Aorta (tissue), 5 donors: ENCODE measurements at places on chromosomes 2 and 18. TPM values are rescaled to one million over a fixed set of nuclear protein-coding genes. Genes with fewer than 3 reads are reported as not detected.

DNA sequence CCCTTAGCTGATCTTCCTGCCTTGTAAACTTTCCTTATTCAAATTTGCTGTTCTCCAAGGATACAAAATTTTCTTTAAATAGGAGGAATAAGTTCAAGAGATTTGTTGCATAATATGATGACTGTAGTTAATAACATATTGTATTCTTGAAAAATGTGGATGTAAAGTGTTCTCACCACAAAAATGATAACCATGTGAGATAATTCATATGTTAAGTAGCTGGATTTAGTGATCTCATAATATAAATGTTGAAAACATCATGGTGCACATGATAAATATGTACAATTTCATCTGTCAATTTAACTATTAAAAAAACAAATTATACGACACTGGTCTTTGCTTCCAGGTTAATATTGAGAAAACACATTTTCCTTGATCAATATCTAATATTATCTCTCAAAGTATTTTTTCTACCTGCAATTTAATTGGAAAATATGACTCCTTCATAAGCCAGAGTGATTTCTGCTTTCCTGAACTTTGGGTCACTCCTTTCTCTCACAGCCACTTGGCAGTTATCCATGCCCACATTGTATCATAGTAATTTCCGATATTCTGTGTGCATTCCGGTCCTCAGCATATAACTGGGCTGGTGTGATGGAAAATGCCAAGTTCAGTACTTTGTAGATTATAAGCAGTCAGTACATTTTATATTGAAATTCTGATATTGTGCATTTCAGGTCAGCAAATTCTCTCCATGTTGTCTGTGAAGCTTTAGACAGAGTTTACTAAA, 152.6 kb downstream of the GULP1 start:
- no peaks in the 10 kb centered on the region for H3K27me3 ChIP-seq
- H3K27ac ChIP-seq: no peak overlapping the region
- H3K4me1 ChIP-seq: no peaks in the 10 kb centered on the region
- no peak overlapping the region for H3K4me3 ChIP-seq

GRCh38 chr2:18094277-18094676, 215.8 kb downstream of the KCNS3 start:
- no peak overlapping the region for H3K27ac ChIP-seq

DNA sequence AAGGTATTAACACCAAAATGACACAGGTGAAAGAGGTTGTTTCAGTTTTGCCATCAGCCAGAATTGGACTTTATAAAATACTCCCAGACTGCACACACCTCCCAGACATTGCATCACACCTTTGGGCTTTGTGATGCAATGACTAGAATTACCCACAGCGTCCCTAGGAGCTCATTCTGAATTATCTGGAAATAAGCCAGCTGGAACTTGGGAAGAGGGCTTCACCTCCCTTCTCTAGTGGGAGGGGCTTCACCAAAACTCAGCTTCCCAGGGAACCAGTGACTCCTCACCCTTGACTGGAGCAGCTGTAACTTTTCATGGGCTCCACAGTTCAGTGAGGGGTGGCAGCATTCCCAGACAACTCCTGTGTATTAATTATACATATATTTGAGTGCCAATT, 83.1 kb upstream of the BZW1 start:
- H3K4me1 ChIP-seq: no peaks in the 10 kb centered on the region
- H3K36me3 ChIP-seq: no peaks in the 10 kb centered on the region
- no peaks in the 10 kb centered on the region for H3K27me3 ChIP-seq
- no peak for DNase-seq
- no peak overlapping the region for H3K4me3 ChIP-seq

DNA sequence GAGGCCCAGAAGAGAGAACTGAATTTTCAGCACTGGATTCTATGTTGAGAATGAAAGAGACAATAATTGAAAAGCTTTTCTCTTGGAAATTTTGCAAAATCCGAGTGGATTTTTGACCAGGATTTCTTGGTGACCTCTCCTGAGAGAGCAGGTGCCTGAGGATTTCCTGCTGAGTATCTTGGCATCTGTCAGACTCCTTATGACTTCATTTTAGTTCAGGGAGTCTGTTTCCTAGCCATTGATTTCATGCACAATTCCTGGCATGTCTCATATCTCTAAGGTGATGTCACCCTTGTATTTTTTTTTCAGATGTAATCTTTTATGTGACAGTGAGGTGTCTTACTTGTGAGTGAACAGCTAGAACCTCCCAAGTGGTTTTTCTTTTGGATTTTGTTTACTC, 195.9 kb downstream of the NEDD4L start:
- DNase-seq: no peak
- H3K27ac ChIP-seq: no peak overlapping the region
- no peak overlapping the region for H3K4me3 ChIP-seq
- peaks cover 2% of the 10 kb centered on the region for H3K27me3 ChIP-seq
- no peaks in the 10 kb centered on the region for H3K4me1 ChIP-seq

- DNase-seq: no peak
- no peak overlapping the region for H3K4me3 ChIP-seq
- H3K4me1 ChIP-seq: peaks cover 1% of the 10 kb centered on the region
- no peaks in the 10 kb centered on the region for H3K36me3 ChIP-seq
- no peak overlapping the region for H3K27ac ChIP-seq
- no peaks in the 10 kb centered on the region for H3K27me3 ChIP-seq
Measured at GRCh38 chr2:174659069-174659900, 61.7 kb upstream of the WIPF1 start.

DNA sequence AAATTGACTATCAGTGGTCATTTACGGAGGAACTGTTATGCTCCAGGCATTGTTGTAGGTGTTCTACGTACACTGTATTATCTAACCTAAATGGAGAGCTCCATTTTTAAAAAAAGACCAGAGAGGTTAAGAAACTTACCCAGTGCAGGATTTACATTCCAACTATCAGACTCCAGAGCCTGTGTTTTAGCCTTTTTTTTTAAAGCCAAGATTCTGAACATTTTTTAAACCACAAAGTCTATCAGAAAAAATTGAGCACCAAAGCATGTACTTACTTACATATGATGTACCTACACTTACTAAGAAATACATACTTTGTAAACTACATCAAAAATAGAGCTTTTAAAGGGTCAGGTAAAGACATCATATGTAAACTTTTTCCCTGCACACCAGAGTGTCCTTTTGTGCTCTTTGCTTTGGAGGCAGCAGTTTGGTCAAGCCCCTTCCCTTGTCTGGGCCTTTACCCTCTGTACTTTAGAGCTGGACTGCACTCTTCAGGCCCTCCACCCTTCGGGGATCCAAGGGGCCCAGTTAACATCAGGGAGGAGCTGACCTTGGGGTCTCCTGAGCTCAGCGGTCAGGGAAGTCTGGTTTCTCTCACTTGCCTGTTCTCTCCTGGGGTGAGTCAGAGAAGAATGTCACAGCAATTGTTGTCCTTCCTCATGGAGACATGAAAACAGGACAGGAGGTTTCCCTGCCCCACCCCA, 58.4 kb downstream of the ITGB1BP1 start:
- DNase-seq: no peak
- H3K36me3 ChIP-seq: no peaks in the 10 kb centered on the region
- H3K27ac ChIP-seq: no peak overlapping the region

DNA sequence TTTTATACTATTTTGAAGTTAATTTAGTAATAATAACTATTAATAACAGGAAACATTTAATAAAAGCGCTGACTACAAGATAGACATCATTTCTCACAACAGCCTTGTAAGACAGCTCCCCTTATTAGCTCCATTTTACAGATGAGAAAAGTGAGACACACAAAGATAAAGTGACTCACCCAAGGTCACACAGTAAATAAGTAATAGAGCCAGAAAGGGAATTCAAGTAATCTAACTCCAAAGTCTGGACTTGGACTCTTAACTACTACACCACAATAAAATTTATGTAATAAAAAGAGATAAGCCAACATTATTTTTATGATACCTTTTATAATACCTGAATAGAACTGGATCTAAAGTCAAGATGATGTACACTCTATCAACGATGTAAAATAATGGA, 25.3 kb downstream of the EXOC6B start:
- no peaks in the 10 kb centered on the region for H3K27me3 ChIP-seq
- H3K4me3 ChIP-seq: no peak overlapping the region
- DNase-seq: no peak
- no peak overlapping the region for H3K27ac ChIP-seq
- H3K4me1 ChIP-seq: peaks cover 1% of the 10 kb centered on the region
- no peaks in the 10 kb centered on the region for H3K36me3 ChIP-seq

DNA sequence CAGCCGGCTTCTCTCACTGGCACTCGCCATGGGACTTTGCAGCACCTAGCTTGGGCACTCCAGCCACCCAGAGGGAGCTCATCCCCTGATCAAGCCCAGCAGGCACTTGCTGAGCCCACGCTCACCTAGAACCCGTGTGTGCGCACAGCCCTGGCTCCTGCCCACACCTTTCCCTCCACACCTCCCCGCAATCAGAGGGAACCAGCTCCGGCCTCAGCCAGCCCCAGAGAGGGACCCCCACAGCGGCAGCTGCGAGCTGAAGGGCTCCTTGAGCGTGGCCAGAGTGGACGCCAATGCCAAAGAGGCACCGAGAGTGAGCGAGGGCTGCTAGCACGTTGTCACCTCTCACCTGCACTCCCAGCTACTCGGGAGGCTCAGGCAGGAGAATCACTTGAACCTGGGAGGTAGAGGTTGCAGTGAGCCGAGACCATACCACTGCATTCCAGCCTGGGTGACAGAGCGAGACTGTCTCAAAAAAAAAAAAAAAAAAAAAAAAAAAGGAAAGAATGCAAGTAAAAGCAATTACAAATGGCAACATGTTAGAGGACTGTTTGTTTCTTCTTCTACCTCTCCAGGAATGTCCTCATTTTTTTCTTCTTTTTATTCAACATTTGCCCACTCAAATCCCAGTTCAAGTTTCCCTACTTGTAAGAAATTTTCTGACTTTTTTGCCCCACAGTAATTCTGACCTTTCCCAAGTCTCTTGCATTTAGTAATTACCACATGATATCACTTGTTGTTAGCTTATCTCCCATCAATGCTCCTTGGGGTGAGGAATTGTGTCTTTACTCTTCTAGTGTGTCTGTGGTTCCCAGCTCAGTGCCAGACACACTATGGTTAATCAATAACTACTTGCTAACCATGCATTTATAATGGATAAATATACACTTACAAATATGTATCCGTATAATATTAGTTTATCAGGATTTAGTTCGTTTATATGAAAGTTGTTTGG, 40.6 kb upstream of the ST3GAL5 start:
- H3K4me1 ChIP-seq: no peaks in the 10 kb centered on the region
- H3K27me3 ChIP-seq: no peaks in the 10 kb centered on the region
- no peak for DNase-seq
- H3K4me3 ChIP-seq: no peak overlapping the region
- no peak overlapping the region for H3K27ac ChIP-seq

GRCh38 chr2:234973008-234973407, 21.2 kb downstream of the SH3BP4 start:
- no peak overlapping the region for H3K27ac ChIP-seq
- H3K36me3 ChIP-seq: no peaks in the 10 kb centered on the region
- H3K4me3 ChIP-seq: no peak overlapping the region
- DNase-seq: no peak
- H3K4me1 ChIP-seq: no peaks in the 10 kb centered on the region
- no peaks in the 10 kb centered on the region for H3K27me3 ChIP-seq

DNA sequence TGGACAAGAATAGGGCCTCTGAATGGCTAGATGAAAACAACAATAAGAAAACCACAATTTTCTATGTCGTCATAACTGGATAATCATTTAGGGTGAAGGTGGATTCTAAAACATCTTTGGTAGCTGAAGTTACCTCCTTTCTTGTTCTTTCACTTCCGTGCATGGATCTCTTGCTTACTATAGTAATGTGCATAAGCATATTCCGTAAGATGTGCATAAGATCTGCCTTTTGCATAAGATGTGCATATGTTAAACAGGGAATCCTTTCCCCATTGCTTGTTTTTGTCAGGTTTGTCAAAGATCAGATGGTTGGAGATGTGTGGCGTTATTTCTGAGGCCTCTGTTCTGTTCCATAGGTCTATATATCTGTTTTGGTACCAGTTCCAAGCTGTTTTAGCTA, 353.6 kb downstream of the MTX2 start:
- no peaks in the 10 kb centered on the region for H3K27me3 ChIP-seq
- H3K4me3 ChIP-seq: no peak overlapping the region
- H3K27ac ChIP-seq: no peak overlapping the region
- DNase-seq: no peak

- no peak for DNase-seq
- H3K36me3 ChIP-seq: no peaks in the 10 kb centered on the region
- no peaks in the 10 kb centered on the region for H3K4me1 ChIP-seq
Measured at GRCh38 chr2:83471655-83472054, 987.4 kb downstream of the SUCLG1 start.

- no peaks in the 10 kb centered on the region for H3K4me1 ChIP-seq
- peak; percentile 12 for DNase-seq
- H3K27me3 ChIP-seq: no peaks in the 10 kb centered on the region
- H3K27ac ChIP-seq: no peak overlapping the region
Measured at GRCh38 chr2:236654496-236654895, 84.9 kb downstream of the ACKR3 start.

GRCh38 chr2:205766779-205767359, 84.6 kb downstream of the NRP2 start:
- no peak overlapping the region for H3K4me3 ChIP-seq
- no peaks in the 10 kb centered on the region for H3K36me3 ChIP-seq
- DNase-seq: no peak
- H3K27me3 ChIP-seq: no peaks in the 10 kb centered on the region

GRCh38 chr2:32212295-32212694, 46.6 kb downstream of the SLC30A6 start:
- H3K4me3 ChIP-seq: no peak overlapping the region
- H3K4me1 ChIP-seq: no peaks in the 10 kb centered on the region
- no peaks in the 10 kb centered on the region for H3K36me3 ChIP-seq

The ITGB6 gene
- polyA plus RNA-seq: not detected

The HOXD8 gene
- 2.5 TPM for polyA plus RNA-seq

The YPEL5 gene
- polyA plus RNA-seq: 91.8 TPM

The SUCLG1 gene
- polyA plus RNA-seq: 51.9 TPM

The IL18RAP gene
- polyA plus RNA-seq: 0.63 TPM

The CNGA3 gene
- polyA plus RNA-seq: not detected

The AMER3 gene
- polyA plus RNA-seq: not detected

The C1QL2 gene
- polyA plus RNA-seq: 0.10 TPM

The RPE gene
- polyA plus RNA-seq: 19.9 TPM
